ENCODE measurements at places on chromosomes 13 and 19.

DNA sequence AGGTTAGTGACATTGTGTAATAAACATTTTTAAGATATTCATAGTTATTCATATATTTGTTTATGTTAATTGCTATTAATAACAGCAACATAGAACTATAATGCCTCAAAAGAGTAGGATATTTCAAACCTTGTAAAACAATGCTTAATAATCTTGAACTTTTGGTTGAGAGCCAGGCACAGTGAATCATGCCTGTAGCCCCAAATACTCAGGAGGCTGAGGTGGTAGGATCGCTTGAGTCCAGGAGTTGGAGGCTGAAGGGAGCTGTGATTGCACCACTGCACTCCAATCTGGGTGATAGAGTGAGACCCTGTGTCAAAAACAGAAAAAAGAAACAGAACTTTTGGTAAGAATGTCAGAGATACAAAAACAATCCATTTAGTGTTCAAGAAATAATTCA lies 213.9 kb upstream of the SLITRK1 start:
- DNase-seq, result no peak

GRCh38 chr19:5676105-5676771 lies 4.1 kb downstream of the MICOS13 start:
- DNase-seq, result no peak

DNA sequence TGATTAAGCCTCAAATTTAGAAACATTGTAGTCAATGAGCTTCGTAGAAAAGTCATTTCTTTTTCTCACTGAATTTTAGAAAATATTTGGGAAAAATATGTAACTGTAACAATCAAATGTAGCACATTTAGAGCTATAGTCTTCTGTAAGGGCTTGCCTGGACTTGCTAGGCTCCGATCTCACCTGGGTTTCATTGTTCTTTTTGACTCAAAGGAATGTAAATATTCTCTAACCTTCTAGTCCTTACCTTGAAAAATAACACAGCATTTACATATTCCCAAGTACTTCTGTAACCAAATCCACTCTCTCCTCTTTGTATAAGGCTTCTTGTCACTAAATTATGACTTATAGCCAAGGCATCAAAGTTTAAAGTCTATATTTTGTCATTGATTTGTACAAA lies 2.9 kb upstream of the UFM1 start:
- no peak for DNase-seq

DNA sequence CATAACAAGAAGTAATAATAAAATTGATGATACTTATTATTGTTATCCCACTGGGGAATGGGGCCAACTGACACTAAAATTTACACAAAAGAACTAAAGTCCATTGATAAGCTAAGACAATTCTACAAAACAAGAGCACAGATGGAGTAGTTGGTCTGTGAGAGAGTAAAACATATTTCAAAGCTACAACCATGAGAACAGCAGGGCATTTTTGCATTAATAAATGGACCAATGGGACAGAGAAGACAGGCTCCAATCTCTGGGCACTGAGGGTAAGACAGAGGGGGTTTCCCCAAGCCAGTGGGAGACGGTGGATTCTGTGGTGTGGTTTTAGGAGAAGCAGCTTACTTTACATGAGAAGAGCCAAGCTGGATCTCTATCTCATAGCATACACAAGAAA lies 14.4 kb downstream of the KANK2 start:
- no peak for DNase-seq

GRCh38 chr13:95440441-95441088 lies 112.0 kb upstream of the CLDN10 start:
- DNase-seq, result no peak

- DNase-seq, result no peak
Measured at GRCh38 chr13:24050292-24050711, 110.2 kb upstream of the SPATA13 start.

DNA sequence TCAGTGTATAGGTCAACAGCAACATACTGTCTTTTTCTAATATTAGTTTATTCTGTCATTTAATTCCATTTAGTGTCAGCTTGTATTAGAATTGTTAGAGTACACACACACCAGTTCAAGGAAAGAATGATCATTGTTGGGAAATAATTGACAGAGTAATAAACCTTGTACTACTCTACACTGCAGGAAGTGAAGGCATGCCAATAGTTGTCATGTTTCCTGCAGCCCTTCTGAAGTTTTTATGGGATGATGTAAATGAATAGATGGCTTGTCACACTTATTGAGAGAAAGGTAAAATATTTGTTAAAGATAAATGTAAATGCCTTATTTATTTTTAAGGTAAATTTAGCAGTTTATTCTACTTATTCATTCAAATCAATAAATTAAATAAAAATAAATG lies 306.9 kb upstream of the KLHL1 start:
- no peak for DNase-seq

GRCh38 chr13:34216256-34216655 lies 398.3 kb downstream of the RFC3 start:
- DNase-seq, result no peak

DNA sequence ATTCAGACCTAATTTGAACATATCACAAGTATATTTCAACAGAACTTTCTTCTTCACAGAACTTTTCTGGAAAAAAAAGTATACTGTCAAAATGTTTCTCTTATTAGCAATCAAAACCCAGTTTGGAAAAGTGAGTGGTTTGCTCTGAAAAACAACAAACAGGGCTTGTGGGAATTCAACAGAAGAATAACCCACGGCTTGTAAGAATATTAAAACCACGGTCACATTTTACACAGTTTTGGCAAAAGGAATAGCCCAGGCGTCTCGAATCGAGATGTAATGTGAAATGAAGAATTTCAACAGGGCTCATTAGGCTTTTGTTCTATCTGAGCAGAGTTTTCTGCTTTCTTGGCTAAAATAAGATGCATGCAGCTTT lies 70.7 kb downstream of the COL4A2 start:
- DNase-seq, result no peak

DNA sequence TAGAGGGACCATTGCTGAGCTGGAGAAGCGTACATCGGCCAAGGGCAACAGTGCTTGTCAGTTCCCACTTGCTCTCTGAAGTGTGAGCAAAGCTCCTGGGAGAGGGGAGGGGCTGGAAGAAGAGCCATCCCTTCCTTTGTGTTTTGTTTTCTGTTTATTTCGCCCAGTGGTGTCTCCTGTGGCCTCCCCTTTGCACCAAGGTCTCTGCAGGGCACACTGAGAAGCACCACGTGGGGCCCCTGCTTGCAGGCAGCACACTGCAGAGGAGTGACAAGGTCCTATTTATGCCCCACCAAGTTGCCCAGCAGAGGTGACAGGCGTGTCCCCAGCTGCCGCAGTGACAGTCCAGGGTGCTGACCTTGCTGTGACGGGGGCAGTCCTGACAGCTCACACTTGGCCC lies 24.0 kb downstream of the GRIN2D start:
- DNase-seq, result no peak

GRCh38 chr19:38691938-38692457 lies 44.5 kb downstream of the ACTN4 start:
- no peak for DNase-seq

GRCh38 chr13:27573265-27573664 lies 47.1 kb downstream of the LNX2 start:
- DNase-seq, result no peak

DNA sequence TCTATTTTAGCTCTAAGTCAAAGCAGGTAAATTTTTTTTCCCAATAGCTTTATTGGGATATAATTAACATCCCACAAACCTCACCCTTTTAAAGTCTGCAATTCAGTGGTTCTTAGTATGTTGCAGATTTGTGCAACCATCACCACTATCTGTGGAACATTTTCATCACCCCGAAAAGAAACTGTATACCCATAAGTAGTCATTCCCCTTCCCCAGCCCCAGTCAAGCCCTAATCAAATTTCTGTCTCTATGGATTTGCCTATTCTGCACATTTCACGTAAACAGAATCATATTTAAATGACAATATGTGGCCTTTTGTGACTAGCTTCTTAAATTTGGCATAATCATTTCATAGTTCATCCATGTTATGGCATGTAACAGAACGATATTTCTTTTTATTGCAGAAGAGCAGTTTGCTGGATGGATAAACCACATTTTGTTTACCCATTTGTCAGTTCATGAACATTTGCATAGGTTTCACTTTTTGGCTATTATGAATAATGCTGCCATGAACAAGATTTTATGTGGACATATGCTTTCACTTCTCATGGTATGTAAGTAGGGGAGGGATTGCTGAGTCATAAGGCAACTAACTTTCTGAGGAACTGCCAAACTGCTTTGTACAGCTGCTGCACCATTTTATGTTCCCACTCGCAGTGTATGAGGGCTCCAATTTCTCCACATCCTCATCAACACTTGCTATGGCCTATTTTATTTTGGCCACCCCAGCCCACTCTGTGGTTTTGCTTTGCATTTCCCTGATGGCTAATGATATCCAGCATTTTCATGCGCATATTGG lies 10.9 kb downstream of the SLC46A3 start:
- DNase-seq, result no peak

DNA sequence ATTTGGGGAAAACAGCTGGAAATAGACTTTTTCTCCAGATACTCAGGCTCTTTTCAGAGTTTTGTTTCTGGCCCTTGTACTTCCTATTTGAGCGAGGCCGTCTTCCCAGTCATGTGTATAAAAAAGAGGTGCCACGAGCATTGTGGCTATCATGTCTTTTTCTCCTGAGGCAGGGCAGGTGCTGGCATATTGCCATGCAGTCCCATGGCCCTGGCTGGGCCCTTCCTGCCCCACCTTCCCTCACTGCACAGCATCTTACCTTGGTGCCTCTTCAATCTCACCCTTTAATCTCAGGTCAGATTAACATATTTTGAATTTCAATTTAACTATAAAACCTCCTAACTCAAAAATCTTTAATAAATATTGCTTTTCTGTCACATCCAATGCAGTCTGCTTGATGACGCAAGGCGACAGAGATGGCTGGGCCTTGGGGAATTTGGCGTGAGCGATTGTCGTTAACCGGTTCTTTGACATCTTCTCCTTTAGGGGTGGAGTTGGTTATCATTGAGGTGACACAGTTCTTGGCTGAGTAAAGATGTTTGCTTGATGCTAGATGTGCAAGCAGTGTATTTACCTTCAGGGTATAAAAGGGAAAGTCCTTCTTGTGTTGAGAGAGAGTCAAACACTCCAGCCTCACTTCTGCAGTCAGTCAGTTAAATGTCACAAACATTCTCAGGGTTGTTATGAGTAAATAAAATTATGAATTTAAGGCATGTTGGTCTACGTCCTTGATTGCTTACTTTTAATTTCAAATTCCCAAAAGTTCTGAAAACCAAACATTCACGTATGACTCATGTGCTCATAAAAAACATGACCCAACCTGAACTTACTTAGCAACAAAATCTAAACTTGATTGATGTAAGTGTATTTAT lies 289.9 kb downstream of the MYO16 start:
- no peak for DNase-seq

DNA sequence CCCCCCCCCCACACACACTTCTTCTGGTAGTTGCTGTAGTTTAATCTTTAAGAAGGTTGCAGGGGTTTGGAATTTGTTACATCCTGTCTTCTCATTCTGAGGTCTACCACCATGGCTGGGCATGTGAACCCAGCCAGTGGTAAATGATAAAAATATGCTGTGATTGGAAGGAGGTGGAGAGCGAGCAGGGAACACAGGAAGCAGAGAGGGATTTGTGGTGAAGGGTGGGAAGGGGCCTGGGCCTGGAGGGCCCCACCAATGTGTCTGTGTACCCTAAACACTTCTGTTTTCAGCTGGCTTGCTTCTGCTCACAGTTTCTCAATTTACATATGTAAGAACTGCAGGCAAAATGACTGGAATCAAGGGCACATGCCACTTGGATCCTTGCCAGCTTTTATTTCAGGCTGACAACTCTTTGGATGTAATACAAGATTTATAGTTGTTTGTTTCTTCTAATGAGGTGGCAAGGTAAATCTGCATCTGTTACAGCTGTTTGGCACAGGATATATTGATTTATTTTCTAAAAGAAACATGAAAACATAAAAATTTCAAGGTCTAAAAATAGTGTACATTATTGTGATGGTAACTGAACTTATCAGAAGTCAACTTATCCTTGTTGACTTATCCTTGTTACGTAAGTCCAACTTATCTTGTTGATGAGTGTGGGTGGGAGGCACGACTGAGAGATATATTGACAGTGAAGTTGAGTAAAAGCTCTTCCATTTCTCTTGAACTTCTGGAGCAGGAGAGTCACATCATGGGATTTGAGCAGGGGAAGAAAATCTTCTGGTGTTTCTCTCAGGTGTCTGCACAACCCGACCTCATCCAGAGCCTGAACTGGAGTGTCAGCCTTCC lies 313.2 kb downstream of the SHISA2 start:
- DNase-seq, result no peak

- DNase-seq, result no peak
Measured at GRCh38 chr13:103373916-103374315, 307.7 kb upstream of the SLC10A2 start.

- no peak for DNase-seq
Measured at GRCh38 chr13:42412812-42413483, 141.0 kb downstream of the AKAP11 start.

- DNase-seq, result no peak
Measured at GRCh38 chr19:57437931-57438330, 2.8 kb downstream of the ZNF749 start.

GRCh38 chr13:33637978-33638743 lies 179.8 kb upstream of the RFC3 start:
- no peak for DNase-seq

DNA sequence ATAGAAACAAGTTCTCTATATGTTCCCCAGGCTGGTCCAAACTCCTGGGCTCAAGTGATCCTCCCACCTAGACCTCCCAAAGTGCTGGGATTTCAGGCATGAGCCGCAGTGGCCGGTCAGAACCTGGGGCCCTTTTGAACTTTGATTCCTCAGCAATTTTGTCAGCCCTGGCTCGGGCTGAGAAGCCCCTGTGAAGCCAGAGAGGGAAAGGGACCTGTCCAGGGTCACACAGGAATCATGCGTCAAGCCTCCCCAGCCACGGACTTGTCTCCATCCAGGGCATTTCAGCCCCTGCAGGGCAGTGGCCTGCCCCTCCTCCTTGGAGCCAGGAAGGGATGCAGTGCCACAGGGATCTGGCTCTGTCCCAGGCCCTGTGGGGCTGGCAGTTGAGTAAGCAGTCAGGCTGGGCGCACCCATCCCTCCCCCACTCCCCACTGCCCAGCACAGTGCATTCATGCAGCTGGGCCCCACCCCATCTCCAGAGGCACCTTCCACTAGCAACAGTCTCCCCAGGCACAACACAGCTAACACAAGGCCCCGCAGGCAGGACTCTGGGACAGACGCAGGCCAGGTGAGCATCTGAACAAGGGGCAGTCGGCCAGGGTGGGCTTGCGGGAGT lies at the start of gene CAPS:
Gene CAPS, plus strand, starts transcription at position 516 of the 619 bp plus-strand sequence. CDS start 153 bp downstream, outside the sequence.
- no peak for DNase-seq

GRCh38 chr13:49649963-49650312 lies 21.6 kb downstream of the ARL11 start:
- DNase-seq, result no peak

GRCh38 chr19:39677961-39678889 lies 22.5 kb downstream of the LGALS16 start:
- no peak for DNase-seq

All from NT2/D1 (cell line).